Vagina (tissue), 2 donors: ENCODE measurements at places on chromosomes 13 and 19.

- no peaks in the 10 kb centered on the region for H3K27me3 ChIP-seq
- DNase-seq = no peak
- H3K4me1 ChIP-seq = peaks cover 11% of the 10 kb centered on the region
- H3K27ac ChIP-seq = no peak overlapping the region
- peaks cover 10% of the 10 kb centered on the region for H3K36me3 ChIP-seq
- H3K4me3 ChIP-seq = no peak overlapping the region
These were observed 9.5 kb downstream of the SNRNP70 start for GRCh38 chr19:49094505-49095482.

DNA sequence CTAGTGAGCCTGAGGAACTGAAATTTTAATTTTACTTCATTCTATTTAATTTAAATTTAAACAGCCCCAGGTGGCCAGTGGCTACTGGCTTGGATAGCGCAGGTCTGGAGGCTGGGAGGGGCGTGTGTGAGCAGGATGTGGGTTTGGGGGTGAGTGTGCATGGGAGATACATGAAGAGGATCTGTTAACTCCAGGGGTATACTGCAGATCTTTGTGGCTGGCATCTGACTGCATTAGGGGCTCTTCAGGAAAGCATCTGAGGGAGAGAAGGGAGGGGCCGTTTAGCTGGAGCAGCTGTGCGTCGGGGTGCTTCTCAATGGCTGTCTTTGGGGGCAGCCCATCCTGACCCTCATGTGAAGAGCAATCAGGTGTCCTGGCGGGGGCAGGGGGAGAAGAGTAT lies 6.8 kb downstream of the SHANK1 start:
- no peaks in the 10 kb centered on the region for H3K36me3 ChIP-seq
- peaks cover under 1% of the 10 kb centered on the region for H3K4me1 ChIP-seq
- no peak overlapping the region for H3K4me3 ChIP-seq
- no peak overlapping the region for H3K27ac ChIP-seq

- H3K4me3 ChIP-seq = peak within 1 kb of the TSS; percentile 37
- H3K27ac ChIP-seq = no peak within 1 kb of the TSS
These were observed at the start of gene SHANK1 for GRCh38 chr19:50719566-50719965. Gene SHANK1, minus strand, starts transcription at chr19:50719802. Its CDS starts 2,883 bp downstream, at chr19:50716919.

GRCh38 chr13:99237981-99238662 lies 20.1 kb downstream of the GPR18 start:
- no peaks in the 10 kb centered on the region for H3K27me3 ChIP-seq
- H3K36me3 ChIP-seq = no peaks in the 10 kb centered on the region
- no peak for DNase-seq
- no peaks in the 10 kb centered on the region for H3K4me1 ChIP-seq
- no peak overlapping the region for H3K27ac ChIP-seq

- H3K27ac ChIP-seq = no peak overlapping the region
- H3K36me3 ChIP-seq = no peaks in the 10 kb centered on the region
- H3K4me1 ChIP-seq = peaks cover 6% of the 10 kb centered on the region
- no peaks in the 10 kb centered on the region for H3K27me3 ChIP-seq
- no peak overlapping the region for H3K4me3 ChIP-seq
These were observed 18.2 kb upstream of the FFAR2 start for GRCh38 chr19:35429698-35430408.

DNA sequence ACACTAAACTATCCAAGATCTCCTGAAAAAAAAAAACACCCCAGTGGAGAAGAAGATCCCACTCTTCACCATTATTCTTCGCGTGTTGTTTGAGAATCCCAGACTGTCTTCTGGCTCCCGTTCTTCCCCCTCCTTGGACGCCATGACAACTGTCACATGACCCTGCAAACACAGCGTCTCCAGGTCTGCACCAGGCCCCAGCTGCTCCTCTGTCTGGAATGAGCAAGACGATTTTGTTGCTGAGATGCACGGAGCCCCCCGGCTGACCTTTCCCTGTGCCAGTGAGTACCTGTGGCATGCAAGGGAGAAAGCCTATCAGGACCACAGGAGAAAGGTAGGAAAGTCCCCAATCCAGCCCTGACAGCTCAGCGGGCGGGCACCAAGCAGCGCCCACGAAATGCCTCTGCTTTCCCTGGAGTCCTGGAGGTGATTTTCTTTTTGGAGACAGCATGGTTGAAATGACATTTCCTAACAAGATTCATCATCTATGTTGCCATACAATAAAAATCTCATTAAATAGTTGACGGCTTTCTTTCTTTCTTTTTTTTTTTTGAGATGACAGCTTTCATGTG lies at the start of gene CFAP97D2:
Gene CFAP97D2 (plus strand): TSS at position 171 of the 572 bp plus-strand sequence. CDS start 74 bp downstream, at position 245.
- DNase-seq = no peak
- no peak within 1 kb of the TSS for H3K27ac ChIP-seq
- no peaks in the 10 kb centered on the region for H3K27me3 ChIP-seq
- no peaks in the 10 kb centered on the region for H3K4me1 ChIP-seq
- no peak within 1 kb of the TSS for H3K4me3 ChIP-seq

DNA sequence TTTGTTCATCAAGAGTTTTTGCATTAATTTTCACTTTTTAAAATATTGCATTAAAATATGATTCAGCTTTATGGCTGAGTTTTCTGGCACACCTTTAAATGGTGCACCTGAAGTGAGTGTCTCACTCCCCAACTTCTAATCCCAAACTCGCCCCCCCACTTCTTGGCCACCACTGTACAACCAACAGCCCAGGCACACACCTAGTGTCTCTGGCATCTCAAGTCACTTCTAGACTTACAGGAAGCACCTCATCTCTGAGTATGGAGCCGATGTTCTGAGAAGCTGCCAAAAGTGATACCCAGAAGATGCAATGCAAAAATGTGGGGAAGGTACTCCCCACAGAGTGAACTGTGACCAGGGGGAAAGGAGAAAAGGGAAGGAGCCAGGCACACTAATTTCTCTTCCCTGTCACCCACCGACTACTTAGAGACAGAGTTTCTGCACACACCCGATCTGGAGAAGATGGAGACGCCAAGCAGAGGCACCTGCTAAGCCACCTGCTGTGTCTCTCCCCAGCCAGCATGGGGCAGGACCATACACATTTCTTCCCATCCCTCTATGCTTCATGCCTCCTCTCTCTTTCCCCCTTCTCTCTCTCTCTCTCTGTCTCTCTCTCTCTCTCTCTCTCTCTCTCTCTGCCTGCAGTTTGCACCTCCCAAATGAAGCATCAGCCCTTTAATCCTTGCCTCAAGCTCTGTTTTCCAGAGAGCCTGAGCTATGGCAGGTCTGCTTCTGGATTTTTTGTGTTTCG lies 155.3 kb upstream of the ZNF507 start:
- no peaks in the 10 kb centered on the region for H3K4me1 ChIP-seq
- peak; percentile 64 for DNase-seq
- no peaks in the 10 kb centered on the region for H3K27me3 ChIP-seq
- no peak overlapping the region for H3K27ac ChIP-seq

DNA sequence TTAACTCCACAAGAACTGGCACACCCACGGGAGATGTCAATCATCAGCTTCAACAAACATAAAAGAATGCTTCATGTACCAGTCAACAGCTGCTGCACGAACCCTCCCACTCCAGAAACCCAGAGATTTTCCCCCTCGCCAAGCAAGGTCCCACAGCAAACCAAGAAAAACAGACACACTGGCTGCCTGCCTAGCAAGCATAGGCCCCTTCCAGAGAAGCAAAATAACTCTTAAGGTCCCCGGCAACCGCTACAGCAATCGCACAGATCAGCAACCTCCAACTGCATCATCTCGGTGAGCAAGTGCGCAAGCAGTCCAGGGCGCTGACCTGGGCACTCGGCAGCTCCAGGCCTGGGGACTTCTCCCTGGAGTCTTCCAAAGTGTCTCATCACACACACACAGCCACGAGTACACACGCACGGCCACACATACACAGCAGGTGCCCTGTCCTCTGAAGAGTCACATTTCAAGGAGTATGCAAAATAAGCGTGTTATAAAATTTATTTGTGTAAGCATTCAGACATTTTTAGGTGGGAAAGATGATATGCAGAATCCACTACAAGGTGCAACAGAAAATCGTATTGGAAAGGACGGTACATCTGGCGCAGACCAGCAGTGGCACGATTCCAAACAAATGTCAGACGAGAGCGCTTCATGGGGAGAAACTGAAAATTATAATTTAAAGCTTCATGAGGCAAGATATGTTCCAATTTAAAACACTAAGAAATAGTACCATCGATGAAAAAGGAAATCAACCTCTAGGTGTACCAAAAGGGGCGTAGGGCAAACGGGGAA lies 125.0 kb downstream of the STK24 start:
- H3K36me3 ChIP-seq = no peaks in the 10 kb centered on the region
- DNase-seq = no peak
- peak overlapping the region; percentile 82 for H3K27ac ChIP-seq

GRCh38 chr19:37227996-37228395 lies 10.0 kb downstream of the ZNF383 start:
- peaks cover 93% of the 10 kb centered on the region for H3K36me3 ChIP-seq
- no peak overlapping the region for H3K4me3 ChIP-seq
- no peaks in the 10 kb centered on the region for H3K4me1 ChIP-seq

GRCh38 chr13:24644036-24644435 lies 36.2 kb upstream of the ATP12A start:
- H3K4me1 ChIP-seq = no peaks in the 10 kb centered on the region
- H3K27ac ChIP-seq = no peak overlapping the region
- no peak for DNase-seq
- no peak overlapping the region for H3K4me3 ChIP-seq
- no peaks in the 10 kb centered on the region for H3K27me3 ChIP-seq

DNA sequence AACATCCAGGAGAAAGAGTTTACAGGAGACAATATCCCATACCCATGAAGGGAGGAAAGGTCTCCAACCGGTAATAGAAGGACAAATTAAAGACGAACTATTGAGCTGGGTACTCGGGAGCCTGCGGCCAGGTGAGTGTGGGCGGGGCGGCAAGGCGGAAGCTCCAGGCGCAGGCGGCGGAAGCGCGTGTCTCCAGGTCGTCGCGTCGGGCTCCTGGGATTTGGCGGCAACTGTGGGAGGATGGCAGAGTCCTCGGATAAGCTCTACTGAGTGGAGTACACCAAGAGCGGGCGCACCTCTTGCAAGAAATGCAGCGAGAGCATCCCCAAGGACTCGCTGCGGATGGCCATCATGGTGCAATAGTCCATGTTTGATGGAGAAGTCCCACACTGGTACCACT lies 21.6 kb upstream of the ANKRD10 start:
- no peak overlapping the region for H3K4me3 ChIP-seq
- no peaks in the 10 kb centered on the region for H3K36me3 ChIP-seq
- H3K27ac ChIP-seq = no peak overlapping the region
- DNase-seq = no peak

GRCh38 chr19:27718234-27718633 lies 1494.7 kb downstream of the UQCRFS1 start:
- no peak overlapping the region for H3K27ac ChIP-seq
- H3K4me3 ChIP-seq = no peak overlapping the region
- H3K36me3 ChIP-seq = no peaks in the 10 kb centered on the region
- no peaks in the 10 kb centered on the region for H3K4me1 ChIP-seq
- no peaks in the 10 kb centered on the region for H3K27me3 ChIP-seq
- no peak for DNase-seq

DNA sequence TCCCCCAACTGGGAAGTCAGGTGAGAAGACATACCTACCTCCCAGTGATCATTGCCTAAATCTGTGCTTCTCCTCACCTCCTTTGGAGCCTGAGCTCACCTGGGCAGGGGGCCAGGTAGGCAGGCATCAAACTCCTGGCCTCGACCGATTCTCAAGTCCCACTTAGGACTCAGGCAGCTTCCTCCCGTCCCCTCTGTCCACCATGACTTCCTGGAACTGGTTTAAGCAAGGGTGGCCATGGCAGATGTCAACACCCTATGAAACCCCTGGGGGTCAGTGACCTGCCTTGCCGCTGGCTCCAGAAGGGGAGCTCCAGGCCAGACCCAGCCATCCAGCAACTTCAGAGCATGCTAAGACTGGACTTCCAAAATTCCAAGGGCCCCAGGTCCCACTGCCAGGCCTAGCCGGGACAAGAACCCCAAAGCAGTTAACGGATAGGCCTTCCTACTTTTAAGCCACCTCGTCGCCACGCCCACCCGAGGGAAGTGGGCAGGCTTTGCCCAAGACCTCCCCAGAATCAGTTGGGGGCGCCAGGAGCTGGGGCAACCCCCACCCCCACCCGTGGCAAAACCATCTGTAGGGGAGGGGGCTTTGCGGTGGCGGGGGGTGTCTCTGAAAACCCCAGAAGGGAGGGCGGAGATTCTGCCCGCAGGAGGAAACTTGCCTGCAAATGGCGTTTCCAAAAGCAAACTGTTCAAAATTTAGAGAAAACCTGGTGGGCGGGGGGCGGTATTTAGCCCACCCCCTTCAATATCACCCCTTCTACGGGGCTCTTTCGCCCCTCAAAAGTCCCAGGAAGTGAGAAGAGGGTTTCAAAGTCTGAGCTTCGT lies 657 bp downstream of the PLIN3 start:
- H3K27me3 ChIP-seq = no peaks in the 10 kb centered on the region
- peaks cover 22% of the 10 kb centered on the region for H3K4me1 ChIP-seq
- DNase-seq = no peak
- peak overlapping the region; percentile 86 for H3K4me3 ChIP-seq
- no peaks in the 10 kb centered on the region for H3K36me3 ChIP-seq
- H3K27ac ChIP-seq = peak overlapping the region; percentile 91

- DNase-seq = no peak
- no peak overlapping the region for H3K4me3 ChIP-seq
- H3K36me3 ChIP-seq = no peaks in the 10 kb centered on the region
- H3K27ac ChIP-seq = no peak overlapping the region
These were observed 23.1 kb upstream of the CXCL17 start for GRCh38 chr19:42465827-42466280.

DNA sequence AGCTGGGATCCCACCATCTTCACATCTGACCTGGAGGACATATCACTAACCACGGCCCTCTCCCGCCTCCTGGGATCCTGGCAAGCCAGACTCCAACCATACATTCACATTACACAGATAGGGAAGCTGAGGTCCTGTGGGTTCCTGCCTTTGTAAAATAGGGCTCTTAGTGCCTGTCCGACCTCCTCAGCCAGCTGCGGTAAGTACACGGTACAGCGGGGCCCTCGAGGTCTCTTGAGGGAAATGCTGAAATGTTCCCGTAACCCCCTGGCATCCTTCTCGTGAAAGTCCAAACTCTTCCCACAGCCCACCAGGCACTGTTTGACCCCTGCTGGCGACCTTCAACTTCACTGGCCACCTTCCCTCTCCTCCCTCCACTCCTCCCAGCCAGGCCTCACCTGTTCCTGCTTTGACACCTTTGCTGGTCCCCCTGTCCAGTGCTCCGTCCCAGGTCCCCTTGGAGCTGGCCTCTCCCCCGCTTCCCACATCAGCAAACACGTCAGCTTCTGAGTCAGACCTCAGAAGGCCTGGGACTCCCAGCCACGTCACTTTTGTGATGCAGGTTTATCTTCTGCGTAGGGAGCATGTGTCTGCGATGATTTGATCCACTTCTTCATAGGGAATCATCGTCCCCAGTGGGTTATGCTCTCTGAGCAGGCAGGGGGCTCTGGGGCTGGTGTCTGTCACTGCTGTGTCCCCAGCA lies 8.8 kb upstream of the GNG7 start:
- H3K27ac ChIP-seq = no peak overlapping the region
- no peak overlapping the region for H3K4me3 ChIP-seq
- H3K27me3 ChIP-seq = no peaks in the 10 kb centered on the region

- DNase-seq = no peak
- no peak overlapping the region for H3K4me3 ChIP-seq
- peaks cover 13% of the 10 kb centered on the region for H3K4me1 ChIP-seq
- H3K27me3 ChIP-seq = no peaks in the 10 kb centered on the region
- no peak overlapping the region for H3K27ac ChIP-seq
These were observed 43.2 kb upstream of the ALOX5AP start for GRCh38 chr13:30692113-30692512.

- H3K27me3 ChIP-seq = no peaks in the 10 kb centered on the region
- H3K27ac ChIP-seq = peak overlapping the region; percentile 86
- peaks cover 26% of the 10 kb centered on the region for H3K4me1 ChIP-seq
- DNase-seq = no peak
These were observed 5.2 kb downstream of the PPP1R14A start for GRCh38 chr19:38250821-38251563.
